ENCODE measurements at places on chromosomes 5 and 9.

- DNase-seq, result no peak
Observed at GRCh38 chr5:181111010-181111409, 20.0 kb downstream of the OR2V1 start.

- no peak for DNase-seq
Observed at GRCh38 chr5:69202497-69202896, 13.1 kb downstream of the CENPH start.

GRCh38 chr5:148384380-148384737 lies 601 bp downstream of the FBXO38 start:
- DNase-seq, result no peak

DNA sequence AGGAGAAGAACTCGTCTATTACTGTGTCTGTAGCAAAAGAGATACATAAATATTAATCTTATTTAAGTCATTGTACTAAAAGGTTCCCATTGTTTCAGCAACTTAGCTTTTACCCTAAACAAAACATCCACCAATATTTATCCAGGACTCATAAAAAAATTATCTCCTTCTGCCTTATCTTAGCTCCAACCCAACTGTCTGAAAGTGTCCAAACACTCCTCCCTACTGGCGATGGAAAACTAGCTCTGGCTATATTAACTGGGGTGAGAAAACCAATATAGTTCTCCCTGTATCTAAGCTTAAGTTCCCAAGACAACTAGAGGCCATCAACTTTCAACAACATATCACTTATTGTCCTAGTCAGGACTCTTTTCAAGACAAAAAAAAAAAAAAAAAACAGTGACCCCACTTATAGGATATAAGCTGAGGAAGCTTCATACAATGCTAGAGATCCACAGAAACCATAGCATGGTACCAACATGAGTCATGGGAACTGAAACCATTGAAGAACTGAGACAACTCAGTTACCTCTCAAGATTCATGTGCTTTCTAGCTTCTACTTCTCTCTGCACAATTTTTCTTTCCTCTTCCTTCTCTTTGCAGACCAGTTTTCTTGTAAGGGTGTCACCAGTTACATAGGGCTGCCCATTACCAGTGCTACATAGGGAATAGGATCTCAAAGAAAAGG lies 150.7 kb upstream of the RASA1 start:
- no peak for DNase-seq

- DNase-seq, result no peak
Observed at GRCh38 chr5:66985417-66985816, 211.2 kb downstream of the CD180 start.

GRCh38 chr9:33881635-33882034 lies 64.7 kb downstream of the UBE2R2 start:
- DNase-seq, result no peak

All from activated CD8-positive, alpha-beta memory T cell treated with anti-CD3 and anti-CD28 coated beads for 4 hours (primary cell).